B cell (primary cell): ENCODE measurements at places on chromosomes 1 and 21.

GRCh38 chr1:28036431-28036830 lies 52.0 kb downstream of the EYA3 start:
- DNase-seq: no peak

GRCh38 chr1:236552901-236553300 lies 29.1 kb downstream of the LGALS8 start:
- no peak for DNase-seq

DNA sequence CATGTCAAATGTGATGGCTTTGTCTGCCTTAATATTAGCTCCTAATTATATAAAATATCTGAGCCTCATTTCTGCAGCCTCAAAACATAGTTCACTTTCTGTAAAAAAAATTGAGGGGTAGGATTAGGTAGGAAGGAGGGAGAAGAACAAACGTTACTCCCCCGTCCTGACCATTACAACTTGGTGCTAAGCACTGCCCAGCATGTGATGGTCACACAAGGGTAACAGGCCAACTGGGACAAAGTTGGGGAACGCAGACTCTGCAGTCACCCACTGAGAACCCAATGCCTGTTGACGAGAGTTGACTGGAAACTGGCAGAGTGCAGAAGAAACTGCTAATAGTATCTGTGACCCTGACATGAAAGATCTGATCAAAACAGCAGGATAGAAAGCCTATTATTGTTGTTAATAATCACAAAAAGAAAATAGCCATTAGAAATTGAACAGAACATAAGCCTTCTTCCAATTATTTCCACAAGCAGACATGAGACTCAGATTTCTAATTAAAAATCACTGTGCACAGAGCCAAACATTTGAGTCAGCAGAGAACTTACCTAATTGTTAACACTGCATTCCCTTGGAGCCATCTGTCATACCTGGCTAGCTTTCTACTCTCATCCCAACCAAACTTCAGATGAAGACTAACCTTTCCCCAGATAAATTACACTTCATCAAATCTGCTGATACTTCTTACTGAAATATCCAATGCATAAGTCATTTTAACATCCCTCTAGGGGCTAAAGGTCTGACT lies 5.5 kb downstream of the SORT1 start:
- no peak for DNase-seq

- no peak for DNase-seq
These were observed 22.9 kb downstream of the SUSD4 start for GRCh38 chr1:223341121-223341520.

DNA sequence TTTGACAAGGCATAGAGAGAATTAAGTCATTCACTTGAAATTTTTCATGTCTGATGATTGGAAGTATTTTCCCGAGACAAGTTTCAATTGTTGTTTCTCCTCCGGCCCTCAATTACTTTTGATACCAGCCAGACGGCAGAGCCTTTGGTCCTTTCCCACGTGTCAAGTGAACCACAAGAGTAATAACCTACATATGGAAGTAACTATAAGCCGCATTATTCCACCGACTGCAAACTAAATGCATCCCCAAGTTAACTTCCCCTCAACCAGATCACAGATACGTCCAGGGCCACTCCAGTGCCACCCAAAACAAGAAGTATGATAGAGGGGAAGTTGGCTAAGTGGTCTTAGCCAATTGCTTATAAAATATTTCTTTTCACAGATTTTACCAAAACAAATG lies 20.2 kb downstream of the COLGALT2 start:
- DNase-seq: no peak

GRCh38 chr1:160640359-160641123 lies 6.3 kb downstream of the SLAMF1 start:
- no peak for DNase-seq

DNA sequence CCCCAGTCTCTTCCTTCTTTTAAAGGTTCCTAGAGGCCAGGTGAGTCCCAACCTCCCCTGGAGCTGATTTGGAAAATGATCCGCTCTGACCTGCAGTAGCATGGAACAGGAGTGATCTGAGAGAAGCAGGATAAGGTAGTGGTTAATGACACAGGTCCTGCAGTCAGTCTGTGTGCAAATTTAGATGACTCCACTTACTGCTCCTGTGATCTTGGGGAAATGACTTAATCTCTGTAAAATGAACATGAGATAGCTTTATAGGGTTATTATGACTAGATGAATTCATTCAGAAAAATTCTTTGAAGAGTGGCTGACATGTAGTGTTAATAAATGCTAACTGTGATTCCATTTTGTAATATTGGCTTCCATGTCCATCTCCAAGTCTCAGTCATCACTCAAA lies 374.9 kb upstream of the CAMK1G start:
- no peak for DNase-seq

DNA sequence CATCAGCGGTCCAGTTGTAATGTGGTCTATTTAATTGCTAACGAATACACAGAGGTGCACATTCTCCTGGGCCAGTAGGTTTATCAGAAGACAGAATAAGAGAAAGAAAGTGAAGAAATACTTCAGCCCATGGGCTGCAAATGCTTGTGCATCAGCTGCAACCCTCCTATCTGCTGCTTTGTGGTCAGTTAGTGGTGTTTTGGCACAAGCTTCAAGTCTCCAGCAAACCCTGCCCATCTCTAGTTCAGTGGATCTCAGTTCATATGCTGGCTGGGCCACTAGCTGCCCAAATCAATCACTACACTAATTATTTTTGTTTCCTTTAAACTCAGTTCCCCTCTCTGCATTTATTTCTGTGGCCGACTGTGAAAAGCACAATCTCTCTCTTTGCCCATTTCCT lies 124.2 kb downstream of the KCNJ6 start:
- DNase-seq: no peak

GRCh38 chr1:106861110-106861509 lies 195.4 kb upstream of the PRMT6 start:
- no peak for DNase-seq

GRCh38 chr1:167722152-167722869 lies 529 bp downstream of the MPZL1 start:
- no peak for DNase-seq

- no peak for DNase-seq
These were observed 513.2 kb upstream of the ADGRL2 start for GRCh38 chr1:81287411-81288080.
